ENCODE measurements at places on chromosomes 5 and 9.

GRCh38 chr5:72032788-72033187 is 74.5 kb upstream of the MAP1B start:
- DNase-seq, result no peak

DNA sequence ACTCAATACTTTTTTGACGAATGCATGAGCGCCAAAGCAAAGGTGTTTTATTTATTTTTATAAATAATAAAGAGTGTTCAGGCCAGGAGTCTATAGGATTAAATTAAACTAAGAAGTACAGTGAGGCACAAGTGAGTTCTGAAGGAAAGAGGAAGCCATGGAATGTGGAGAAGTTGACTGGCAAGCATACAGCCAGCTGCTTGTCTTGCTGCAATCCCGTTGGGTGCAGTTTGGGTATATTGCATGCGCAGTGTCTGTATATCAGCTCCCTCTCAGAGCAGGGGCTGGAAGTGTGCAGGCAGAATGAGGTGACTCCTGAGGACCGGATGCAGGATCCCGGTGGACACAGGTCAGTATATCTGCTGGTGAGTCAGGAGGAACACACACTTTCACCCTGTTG is 315.6 kb downstream of the ZSWIM6 start:
- no peak for DNase-seq

GRCh38 chr5:37737326-37738056 is 102.3 kb downstream of the GDNF start:
- no peak for DNase-seq

DNA sequence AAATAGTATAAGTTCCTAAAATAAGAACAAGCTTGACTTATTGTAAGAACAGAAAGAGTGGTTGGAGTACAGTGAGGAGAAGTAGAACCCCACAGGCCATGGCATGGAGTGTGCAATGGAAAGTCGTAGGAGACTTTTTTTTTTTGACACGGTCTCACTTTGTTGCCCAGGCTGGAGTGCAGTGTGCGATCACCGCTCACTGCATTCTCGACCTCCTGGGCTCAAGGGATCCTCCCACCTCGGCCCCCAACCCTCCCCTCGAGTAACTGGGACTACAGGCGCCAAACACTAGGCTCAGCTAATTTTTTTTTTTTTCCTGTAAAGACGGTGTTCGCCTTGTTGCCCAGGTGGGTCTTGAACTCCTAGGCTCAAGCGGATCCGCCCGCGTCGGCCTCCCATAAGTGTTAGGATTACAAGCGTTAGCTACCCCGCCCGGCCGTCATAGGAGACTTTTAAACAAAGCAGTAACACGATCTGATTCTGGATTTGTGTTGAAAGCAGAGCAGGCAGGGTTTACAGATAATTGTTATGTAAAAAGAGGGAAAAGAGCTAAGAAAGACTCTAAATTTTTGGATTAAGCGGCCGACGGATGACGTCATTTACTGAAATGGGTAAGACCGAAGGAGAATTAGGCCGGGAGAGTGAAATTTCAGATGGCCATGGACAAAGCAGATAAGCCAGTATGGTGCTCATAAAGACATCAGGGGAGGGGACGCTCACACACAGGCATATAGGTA is 752 bp downstream of the TSTD2 start:
- peak; percentile 46 for DNase-seq

- DNase-seq, result no peak
Measured at GRCh38 chr9:112552229-112553056, 65.8 kb downstream of the KIAA1958 start.

DNA sequence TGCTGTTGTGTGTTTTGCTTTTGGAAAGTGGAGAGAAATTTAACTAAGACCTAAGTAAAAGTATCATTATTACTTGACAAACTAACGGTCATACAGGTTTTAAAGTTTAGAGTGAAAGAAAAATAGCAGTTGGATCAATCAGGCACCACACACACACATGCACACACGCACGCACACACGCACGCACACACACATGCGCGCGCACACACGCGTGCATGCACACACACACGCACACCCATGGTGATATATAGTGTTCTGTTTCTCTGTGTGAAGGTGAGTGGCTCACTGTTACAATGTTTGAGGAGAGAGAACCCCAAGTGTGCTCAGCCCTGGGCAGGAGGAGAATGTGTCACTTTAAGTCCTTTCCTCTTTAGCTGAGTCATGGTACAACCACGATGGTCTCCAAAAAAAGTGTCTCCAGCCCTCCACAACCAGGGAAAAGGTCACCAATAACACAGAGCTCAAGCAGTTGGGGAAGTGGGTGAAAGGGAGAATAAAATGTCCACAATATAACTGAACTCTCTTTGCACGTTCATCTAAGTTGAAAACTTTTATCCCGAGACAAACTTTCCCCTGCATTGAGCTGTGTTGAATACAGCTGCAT is 3.2 kb downstream of the ZNF366 start:
- no peak for DNase-seq

GRCh38 chr5:15263406-15263805 is 236.6 kb upstream of the FBXL7 start:
- no peak for DNase-seq

DNA sequence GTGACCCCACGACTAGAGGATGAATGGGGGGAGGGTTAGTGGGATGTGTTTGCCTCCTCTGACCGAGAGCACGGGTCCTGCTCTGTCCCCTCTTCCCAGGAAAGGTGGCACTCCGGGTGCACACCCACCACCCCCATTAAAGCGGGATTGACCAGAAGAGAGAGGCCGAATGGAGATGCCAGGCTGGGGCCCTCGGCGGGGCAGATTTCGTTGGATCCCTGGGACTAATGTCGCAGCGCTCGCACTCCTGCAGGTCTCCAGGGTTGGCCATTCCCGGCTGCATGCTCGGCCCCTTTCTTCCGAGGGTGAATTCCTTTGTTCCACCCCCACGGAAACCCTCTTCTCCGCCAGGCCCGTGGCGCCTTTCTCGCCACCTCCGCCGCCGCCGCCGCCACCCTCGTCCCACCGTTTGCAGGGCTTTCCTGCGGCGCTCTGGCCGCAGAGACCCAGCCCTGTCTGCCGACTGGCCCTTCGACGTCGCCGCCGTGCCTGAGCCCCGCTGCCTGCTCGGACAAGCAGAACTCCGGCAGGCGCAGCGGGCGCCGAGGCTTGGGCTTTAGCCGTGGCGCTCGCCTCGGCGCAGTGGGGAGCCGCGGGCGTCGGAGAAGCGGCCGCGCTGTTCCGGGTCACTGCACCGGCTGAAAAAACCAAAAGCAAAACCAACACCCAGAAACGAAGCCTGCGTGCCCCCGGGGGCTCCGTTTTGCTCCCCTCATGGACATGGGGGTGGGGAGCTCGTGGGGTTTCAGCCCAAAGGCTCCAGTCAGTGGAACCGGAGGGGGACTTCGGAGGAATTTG is 11.8 kb downstream of the LMX1B start:
- DNase-seq, result no peak

GRCh38 chr9:101578378-101578777 is 16.4 kb downstream of the PPP3R2 start:
- DNase-seq, result no peak

DNA sequence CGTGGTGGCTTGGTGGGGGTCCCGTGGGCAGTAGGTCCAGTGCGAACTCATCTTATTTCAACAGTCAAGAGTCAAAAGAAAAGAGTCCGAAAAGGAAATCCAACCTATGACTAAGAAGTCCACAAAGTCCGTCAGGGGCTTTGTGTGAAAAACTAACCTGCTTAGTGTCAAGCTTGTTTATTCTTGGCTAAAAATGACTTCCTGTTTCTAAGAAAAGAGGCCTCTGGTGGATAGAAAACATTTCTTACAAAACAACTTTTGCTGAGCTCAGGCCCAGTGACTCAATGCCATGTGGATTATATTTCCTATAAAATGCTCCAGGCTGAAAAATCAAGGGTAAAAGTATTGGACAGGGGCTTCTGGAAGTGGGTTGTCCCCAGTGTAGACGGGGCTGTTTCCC is 105.9 kb downstream of the GADD45G start:
- no peak for DNase-seq

DNA sequence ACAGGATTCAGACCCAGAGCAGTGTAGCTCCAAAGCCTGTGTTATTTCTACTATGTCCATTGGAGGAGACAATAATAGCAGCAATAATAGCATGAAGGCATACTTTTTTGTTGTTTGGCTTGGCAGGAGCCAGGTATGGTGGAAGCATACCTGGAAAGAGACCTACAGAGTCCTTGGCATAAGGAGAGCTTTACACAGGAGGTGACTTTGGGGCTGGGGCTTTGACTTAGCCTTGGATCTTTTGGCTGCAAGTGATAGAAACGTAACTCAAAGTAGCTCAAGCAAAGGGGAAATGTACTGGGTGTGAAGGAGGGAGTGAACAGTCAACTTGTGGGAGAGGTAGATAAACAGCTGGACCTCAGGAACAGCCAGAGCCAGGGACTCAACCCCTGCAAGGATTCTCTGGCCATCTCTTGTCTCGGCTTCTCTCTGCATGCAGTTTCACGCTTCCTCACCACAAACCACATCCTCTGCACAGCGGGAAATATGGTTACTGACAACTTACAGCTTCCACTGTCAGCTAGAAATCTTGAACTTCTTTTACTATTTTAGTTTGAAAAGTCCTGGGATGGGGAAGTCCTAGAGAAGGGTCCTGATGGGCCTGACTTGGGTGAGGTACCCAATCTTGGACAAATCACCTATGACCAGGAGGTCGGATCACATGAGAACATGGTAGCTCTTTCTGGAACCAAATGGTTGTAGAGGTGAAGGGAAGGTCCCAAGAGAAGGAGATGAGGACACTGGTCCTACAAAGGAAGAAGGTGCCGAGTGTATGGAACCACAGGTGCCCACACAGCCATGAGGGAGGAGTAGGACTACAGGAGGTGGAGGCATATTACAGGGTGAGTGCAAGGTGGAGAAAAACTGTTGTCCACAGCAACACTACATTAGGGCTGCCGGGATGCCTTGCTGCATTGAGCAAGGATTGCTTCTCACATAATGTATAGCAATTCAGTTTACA is 47.0 kb upstream of the TGFBR1 start:
- peak; percentile 79 for DNase-seq

DNA sequence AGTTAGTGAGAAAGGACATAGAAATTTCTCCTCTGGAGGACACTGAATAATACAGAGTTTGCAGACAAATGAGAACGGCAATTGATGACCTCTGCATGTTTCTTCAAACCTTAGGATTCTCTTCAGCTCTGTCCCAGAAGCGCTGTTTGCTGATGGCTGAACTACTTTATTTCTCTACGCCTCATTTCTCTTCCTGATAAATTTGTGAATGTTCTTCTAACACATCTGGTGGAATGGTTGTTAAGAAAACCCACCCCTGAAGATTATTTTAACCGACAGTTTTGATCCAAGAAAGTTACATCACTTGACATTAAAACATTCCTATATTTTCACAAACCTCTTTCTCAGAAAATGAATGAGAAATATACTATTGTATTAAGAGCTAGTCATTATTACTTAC is 1150.6 kb downstream of the DTWD2 start:
- no peak for DNase-seq

DNA sequence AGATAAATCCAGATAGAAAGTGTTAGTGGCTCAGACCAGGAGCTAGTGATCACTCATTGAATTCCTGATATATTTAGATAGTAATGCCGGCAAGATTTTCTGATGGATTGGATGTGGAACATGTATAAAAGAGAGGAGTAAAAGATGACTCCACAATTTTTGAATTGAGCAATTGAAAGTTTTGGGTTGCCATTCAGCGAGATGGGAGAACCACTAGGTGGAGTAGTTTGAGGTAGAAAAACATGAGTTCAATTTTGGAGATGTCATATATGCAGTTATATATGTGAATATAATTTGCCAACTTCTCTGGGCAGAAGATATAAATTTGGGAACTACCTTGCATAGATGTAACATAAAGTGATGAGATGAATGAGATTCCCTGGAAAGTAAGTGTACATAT is 502.5 kb upstream of the SEMA6A start:
- DNase-seq, result no peak

DNA sequence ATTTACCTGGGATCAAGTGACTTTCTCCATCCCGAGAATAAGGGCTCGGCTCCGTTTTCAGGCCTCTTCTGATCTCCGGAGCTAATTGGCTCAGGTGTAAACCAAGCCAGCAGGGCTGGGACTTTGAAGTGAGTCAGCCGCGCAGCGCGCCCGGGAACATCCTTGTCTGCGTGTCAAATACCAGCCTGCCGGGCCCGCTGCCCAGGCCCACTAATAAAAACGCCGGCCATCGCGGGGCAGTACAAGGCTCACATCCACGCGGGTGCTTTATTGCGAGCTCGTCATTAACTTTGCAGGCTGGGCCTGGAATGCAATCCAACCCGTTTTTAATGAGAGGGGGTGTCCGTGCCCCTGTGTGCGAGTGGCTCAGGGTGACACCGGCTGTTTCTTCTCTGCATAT is 416.8 kb downstream of the IRX2 start:
- DNase-seq, result no peak

DNA sequence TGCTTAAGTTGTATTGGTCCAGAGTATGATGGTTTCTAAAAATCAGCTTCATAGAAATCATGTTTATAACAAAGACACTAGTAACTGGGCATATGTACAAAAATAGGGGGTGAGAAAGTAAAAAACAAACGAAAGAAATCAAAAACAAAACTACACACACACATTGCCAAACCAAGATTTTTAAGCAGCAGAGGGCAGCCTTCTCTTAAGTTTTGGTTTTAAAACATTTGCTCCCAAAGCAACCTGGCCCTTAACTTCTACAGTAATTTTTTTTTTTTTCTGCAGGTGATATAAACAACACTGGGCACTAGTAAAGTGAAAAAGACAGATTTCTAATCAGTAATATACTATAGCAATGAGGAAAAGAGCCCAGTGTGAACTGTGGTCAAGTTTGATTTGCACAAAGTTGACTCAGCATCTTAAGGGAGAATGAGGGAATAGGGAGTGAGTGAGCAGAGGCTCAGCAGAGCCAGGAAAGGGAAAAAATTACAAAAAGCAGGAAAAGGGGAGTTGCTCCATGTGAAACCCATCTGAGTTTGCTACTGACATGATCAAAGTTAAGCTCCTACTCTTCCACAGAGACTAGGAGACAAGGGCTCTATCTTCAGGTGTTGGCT is 13.4 kb upstream of the GAPT start:
- DNase-seq, result no peak

GRCh38 chr9:107214915-107215314 is 68.2 kb upstream of the RAD23B start:
- DNase-seq, result no peak

- no peak for DNase-seq
Measured at GRCh38 chr5:43301653-43302091, 11.5 kb downstream of the HMGCS1 start.

DNA sequence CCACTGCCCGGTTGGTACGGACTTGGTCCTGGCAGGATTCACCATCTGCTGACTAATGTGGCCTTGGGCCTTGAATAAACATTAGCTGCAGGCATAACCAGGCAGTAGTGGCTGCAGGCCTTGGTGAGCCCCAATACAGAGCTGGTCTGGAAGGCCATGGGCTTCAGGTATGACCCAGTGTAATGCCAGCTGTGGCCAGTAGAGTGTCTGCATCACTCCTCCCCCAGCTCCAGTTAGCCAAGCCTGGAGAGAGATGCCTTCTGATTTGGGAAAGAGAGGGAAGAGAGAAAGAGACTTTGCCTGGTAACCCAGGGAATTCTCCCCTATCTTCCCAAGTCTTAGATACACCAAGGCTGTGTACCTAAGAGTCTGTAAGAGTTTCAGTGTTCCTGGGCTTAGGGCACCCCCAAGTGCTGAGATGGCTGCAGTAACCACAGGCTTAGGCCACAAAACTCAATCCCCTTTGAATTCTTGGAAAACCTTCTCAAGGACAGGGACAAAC is 5.6 kb upstream of the C5 start:
- DNase-seq, result no peak

Measured in stimulated activated CD4-positive, alpha-beta T cell treated with anti-CD3 and anti-CD28 coated beads, Interleukin-15, amount 100 ng/mL, for 24 hours (primary cell).